Suppressor macrophage (primary cell): ENCODE measurements at places on chromosomes 12 and 14.

GRCh38 chr12:41302979-41303403, 114.9 kb downstream of the PDZRN4 start:
- DNase-seq = no peak

GRCh38 chr12:65081496-65081895, 39.6 kb downstream of the WIF1 start:
- no peak for DNase-seq

DNA sequence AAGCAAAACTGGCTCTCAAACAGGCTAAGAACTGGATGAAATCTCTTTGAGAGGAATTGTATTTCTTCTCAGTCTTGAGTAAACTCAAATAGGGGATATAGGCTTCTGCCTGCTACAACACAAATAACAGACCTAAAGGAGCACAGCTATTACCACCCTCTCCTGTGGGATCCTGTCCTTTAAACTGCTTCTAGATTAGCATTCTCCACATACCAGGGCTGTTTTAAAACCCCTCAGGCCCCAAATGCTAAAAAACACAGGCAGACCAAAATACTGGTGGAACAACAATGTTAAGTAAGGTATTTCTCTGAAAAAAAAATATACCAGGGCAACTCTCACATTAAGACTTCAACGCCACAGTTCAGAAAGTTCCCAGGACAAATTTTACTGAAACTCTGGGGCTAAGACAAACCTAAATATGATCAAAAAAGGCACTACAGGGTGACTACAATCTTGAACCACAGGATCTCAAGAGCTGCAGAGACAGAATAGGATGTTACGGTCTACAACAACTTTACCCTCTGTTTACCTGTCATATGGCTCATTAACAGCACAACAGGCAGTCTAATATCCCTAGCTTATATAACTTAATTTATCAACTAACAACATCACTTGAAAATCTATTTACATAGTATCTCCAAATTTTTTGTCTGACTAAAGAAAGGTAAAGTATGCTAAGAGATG, 7.2 kb downstream of the CPNE8 start:
- DNase-seq = no peak

DNA sequence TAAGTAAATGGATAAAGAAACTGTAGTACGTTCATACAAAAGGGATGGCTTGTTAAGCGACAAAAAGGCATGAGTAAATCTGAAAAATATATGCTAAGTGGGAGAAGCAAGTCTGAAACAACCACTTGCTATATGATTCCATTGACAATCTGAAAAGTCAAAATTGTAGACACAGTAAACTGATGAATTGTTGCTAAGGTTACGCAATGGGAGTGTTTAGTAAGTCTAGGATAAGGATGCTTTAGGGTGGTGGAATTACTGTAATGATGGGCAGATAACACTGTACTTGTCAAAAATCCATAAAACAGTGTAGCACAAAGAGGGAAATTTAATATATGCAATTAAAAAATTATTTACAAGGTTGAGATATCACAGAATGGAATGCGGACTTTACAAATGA, 984.9 kb downstream of the FSCB start:
- DNase-seq = no peak

GRCh38 chr14:87944987-87945604, 47.9 kb downstream of the GALC start:
- DNase-seq = peak; percentile 64

DNA sequence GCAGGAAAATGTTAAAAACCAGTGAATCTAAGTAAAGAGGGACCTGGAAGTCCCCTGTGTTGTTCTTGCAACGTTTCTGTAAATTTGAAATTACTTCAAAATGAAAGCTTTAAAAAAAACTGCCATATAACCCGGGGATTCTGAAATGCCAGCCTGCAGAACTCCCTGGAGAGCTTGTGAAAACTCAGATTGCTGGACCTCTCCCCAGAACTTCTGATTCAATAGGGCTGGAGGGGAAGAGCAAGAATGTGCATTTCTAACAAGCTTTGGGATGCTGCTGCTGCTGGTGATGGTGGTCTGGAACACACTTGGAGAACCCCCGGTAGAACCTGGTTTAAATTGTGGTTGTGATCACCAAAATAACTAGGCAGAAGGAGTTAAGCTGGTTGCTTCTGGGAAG, 300.0 kb upstream of the NOS1 start:
- no peak for DNase-seq

GRCh38 chr14:103569408-103569807, 6.6 kb downstream of the COA8 start:
- DNase-seq = no peak

- DNase-seq = no peak
Observed at GRCh38 chr14:33811721-33812120, 139.2 kb downstream of the EGLN3 start.

- DNase-seq = no peak
Observed at GRCh38 chr14:51507906-51508511, 143.7 kb upstream of the FRMD6 start.

DNA sequence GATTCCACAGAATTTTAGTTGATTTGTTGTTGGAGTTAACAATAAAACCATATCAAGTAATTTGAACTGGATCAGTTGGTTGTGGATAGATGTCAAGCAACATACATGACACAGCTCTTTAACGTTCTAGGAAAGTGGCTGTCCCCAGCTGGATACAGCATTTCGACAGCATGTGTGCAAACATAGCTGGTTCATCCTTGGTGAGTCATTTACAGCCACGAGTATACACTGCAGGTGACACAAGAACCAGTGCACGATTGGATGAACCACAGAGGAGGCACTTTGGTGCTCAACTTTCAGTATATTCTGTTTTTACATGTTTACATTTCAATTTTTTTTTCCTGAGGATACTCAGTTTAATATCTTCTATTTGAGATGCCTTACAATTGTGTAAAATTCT, 242.4 kb downstream of the TMEM117 start:
- no peak for DNase-seq

DNA sequence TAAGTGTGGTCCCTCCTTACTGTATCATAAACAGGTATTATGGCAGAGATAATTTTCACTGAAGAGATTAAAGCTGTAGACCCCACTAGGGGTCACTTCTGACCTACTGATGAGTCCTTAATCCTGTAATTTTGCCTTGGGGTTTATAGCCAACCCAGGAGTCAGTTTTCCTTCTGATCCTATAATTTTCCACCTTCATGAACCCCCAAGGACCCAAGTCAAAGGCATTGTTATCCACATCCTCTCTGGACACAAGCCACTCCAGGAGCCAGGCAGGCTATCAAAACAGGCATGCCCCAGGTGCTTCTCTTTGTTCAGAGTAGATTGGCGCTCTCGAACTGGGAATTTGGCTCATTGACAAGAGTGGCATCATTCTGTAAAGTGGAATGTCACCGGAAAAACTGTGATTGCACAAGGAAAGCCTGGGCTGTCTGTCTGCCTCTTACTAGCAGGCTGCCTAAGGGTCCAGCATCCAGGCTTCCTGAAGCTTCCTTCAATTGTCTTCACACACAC, 1523.2 kb upstream of the FLRT2 start:
- no peak for DNase-seq

DNA sequence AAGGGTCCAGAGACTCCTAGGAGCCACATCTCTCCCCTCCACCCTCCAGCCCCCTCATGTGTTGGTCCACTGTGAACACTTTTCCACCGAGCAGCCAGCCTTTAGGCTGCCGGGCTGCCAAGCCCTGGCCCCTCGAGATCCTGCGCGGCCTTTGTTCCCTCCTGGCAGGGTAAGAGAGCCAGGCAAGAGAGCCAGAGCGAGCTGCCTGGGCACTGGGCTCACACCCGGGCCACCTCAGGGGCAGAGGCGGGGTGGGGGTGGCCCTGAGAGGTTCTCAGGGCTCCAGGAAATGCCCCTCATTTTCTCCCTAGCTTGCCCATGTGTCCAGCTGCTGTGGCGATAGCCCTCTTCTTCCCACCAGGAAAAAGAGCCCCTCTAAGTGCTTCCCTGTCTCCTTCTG, 44.8 kb downstream of the LTBP2 start:
- DNase-seq = no peak

GRCh38 chr12:9388379-9388778, 180.2 kb upstream of the PZP start:
- no peak for DNase-seq

GRCh38 chr14:87018294-87018693, 974.7 kb downstream of the GALC start:
- no peak for DNase-seq

- DNase-seq = no peak
Observed at GRCh38 chr14:39451811-39452210, 19.6 kb upstream of the FBXO33 start.

DNA sequence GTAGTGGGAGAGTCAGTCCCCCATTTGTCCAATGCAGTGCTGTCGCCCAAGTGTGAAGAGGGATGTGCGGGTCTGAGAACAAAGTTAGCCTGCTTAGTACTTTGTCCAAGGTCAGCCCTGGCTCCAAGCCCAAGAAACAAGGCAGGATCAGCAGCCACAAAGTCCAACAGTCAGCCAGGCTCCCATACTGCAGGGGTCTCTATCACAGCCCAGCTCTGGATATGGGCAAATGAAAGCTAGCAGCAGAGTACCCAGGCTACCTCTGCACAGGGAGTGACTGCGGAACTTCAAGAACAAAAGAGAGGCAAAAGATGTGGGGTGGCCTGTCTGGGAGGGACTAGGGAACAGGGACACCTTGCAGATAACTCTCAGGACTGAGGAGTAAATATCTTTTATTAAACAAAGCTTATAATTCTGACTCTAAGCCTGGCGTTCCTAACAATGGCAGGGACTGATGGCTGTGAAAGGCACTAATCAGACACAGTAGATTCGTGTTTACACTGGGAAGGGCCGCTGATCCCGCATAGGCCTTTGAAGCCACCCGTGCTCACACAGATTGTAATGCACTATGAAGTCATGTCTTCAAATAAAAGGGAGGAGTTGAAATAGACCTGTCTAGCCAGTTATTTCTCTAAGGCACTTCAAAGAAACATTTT, 91.0 kb upstream of the EEA1 start:
- no peak for DNase-seq

DNA sequence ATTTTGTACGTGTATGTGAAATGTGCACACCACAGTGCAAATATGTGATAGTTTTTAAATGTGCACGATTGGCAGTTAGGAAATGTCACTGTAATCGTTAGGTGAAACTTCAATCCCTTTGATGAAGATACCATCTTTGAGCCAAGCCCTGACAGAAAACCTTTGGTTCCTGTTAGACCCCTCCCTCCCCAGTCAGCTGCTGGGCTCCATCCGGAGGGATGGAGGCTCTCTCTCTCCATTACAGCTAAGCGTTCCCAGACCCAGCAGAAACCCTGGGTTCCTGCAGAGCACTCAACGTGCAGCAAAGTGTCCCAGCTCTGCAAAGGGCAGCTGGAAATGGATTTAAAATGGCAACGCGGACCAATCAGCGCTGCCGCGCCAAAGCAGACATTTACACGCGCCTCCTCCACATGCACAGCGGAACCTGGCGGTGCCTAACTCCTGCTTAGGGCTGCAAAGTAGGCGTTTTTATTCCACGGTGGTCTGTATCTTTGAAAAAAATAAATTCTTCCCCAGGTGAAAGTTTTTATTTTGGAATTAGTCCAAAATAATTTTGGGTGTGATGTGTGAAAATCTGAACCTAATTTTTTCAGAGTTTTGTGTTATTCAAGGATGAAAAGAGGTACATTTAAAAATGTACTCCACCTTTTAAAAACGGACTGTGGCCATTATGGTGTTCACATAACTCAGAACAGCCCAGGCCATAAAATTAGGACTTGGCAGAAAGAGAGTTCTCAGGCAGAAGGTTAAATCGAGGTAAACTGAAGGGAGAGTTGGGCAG, 1.4 kb upstream of the HMGA2 start:
- no peak for DNase-seq

GRCh38 chr14:60309867-60310552, 61.0 kb downstream of the PPM1A start:
- no peak for DNase-seq

GRCh38 chr12:105384916-105385535, 54.5 kb downstream of the C12orf75 start:
- peak; percentile 30 for DNase-seq

DNA sequence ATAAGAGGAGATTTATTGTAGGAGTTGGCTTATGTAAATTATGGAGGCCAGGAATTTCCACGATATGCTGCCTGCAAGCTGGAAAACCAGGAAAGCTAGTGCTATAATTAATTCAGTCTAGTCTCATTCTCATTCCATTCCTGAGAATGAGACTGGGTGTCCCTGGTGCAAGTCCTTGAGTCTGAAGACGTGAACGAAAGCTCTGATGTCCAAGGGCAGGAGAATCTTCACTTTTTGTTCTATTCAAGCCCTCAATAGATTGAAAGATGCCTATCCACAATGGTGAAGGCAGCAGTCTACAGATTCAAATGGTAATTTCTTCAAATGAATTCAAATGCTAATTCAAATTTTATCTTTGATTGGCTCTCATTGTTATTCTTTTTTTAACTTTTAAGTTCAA, 851.1 kb upstream of the MGAT4C start:
- no peak for DNase-seq

- no peak for DNase-seq
Observed at GRCh38 chr12:43336962-43337555, 214.9 kb downstream of the ADAMTS20 start.

DNA sequence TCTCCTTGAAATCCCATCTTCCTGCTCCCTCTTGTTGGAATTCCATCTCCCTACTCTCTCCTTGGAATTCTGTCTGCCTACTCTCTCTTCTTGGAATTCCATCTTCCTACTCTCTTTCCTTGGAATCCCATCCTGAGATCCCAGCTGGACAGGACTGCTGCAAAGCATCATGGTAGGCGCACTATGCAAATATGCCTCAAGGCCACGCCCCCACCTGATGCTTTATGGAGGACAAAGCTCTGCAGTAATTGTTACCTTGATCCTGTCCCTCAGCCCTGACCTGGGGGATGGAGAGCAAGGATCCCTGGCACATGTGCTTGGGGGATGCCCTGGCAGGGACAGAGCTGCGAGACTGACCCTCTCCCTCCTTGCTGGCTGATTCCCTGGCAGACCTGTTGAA, 185.6 kb downstream of the TBX5 start:
- no peak for DNase-seq

- DNase-seq = no peak
Observed at GRCh38 chr14:62420847-62421246, 624.4 kb downstream of the KCNH5 start.

DNA sequence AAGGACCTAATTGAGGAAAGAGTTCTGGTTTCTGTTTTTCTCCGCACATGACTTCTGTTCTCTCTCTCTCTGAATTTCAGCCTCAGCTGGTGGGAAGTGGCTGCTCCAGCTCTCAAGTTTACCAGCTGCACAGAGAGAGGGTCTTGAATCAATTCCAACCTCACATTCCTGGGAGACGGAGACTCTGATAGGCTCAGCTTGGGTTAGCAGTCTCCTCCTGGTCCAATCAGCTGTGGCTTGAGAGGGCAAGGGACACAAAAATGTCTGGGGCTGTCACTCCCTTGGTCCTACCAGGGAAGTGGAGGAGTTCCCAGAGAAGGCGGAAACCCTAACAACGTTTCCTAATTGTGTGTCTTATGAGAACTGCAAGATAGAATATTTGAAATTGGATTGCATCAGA, 7.0 kb downstream of the CCDC63 start:
- DNase-seq = peak; percentile 65

GRCh38 chr12:124623344-124624035, 56.1 kb upstream of the NCOR2 start:
- DNase-seq = no peak

GRCh38 chr12:110233212-110233903, 47.7 kb upstream of the ATP2A2 start:
- DNase-seq = no peak

- DNase-seq = no peak
Observed at GRCh38 chr12:110254971-110255540, 26.0 kb upstream of the ATP2A2 start.
